ENCODE measurements at places on chromosomes 7 and 10.

- DNase-seq: no peak
Observed at GRCh38 chr7:28088032-28088431, 92.6 kb downstream of the JAZF1 start.

- no peak for DNase-seq
Observed at GRCh38 chr10:6115824-6116350, 27.1 kb downstream of the RBM17 start.

DNA sequence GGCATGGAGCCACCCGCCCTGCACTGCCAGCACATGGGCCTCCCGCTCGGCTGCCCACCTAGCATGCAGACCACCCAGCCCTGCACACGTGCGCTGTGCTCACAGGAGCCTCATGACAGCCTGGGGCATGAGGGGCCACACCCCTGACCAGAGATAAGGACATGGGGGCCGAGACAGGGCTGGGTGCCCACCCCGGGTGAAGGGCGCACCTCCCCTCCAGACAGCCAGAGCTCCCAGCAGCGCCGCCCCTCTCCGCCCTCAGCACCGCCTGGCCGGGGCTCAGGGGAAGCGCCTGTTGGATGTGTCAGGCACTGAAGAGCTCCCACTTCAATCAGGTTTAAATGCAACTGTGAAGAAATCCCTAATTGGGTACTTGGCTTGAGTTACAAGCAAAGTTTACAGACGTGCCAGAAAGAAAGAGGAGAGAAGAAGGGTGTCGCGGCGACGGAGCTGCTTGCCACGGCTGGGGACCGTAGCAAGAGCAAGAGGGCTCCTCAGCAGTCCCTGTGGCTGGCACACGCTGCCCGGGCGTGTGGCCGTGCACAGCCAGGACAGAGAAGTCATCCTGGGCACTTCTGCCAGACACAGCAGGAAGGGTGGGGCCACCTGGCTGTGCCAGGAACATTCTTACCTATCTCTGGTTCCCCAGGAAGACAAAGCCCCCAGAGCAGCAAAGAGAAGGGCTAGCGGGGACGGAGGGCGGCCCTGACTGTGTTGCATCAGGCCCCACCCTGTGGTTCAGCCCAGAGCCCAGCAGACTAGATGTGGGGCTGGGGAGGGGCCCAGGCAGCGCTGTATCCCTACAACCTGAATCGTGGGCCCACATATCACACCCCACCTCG is 247.4 kb downstream of the ELFN1 start:
- no peak for DNase-seq

DNA sequence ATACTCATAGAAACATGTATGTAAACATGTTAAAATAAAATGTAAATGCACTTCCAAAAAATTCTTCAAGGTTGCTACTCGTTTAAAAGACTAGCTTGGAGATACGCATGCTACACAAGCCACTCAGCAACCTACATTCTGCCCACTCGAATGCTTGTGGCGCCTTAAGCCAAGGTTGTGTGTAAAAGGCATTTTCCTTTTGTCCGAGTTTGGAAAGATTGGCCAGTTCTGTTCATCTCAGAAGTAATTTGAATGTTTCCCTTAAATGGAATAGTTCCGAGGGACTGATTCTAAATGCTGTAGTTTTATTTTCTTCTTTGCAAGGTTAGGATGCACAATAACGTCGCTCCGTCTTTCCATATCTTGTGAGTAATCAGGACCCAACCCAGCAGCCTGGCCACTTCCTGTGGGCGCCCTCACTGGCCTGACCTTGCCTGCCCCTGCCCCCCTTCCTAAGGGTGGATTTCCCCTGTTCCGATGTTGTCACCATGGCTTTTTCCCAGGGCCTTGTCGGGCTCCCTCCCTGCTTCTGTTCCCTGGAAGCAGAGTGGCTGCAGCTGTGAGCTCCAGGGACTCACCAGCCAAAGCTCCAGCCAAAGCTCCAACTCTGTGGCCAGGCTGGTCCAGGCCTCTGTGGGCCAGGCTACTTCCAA is 70.6 kb downstream of the PTPRE start:
- DNase-seq: no peak

- no peak for DNase-seq
Observed at GRCh38 chr10:116049158-116049973, 223.6 kb downstream of the GFRA1 start.

- DNase-seq: no peak
Observed at GRCh38 chr10:92530891-92531535, 42.9 kb downstream of the IDE start.

DNA sequence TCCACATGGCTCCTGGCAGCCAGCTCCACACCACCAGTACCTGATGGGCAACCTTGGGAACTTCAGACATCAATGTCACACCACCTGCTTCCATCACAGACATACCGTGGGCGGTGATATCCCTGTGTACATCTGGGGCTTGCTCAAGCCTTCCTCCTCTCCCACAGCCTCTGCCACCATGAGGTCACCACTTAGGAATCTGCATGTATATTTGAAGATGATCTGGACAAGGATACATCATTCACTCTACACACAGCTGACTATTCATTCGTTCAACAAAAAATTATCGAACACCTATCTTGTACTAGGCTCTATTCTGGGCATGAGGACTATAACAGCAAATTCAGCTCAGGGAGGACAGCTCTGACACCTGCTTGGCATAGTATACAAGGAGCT is 6.8 kb downstream of the DLG5 start:
- no peak for DNase-seq

- no peak for DNase-seq
Observed at GRCh38 chr10:1078668-1079067, 22.5 kb downstream of the WDR37 start.

DNA sequence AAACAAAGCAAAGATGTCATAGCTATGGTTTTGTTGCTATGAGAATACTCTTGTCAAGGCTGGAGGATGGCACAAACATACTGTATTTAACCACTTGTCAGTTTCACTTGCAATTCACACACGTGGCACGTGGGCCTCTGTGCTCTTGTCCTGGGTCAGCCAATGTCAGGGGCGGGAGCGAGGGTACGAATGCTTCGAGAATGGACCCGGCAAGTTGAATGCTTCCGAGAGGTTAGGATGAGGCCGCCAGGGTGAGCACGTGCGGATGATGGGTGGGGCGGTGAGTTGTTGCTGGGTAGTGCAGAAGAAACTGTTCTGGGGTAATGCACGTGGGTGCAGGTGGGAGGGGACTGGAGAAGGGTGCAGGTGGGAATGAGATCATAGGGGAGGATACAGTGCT is 10.4 kb upstream of the OCM2 start:
- peak; percentile 24 for DNase-seq

- no peak for DNase-seq
Observed at GRCh38 chr7:107850643-107851042, 40.3 kb upstream of the DLD start.

- no peak for DNase-seq
Observed at GRCh38 chr10:108385963-108386362, 1221.5 kb upstream of the SORCS1 start.

DNA sequence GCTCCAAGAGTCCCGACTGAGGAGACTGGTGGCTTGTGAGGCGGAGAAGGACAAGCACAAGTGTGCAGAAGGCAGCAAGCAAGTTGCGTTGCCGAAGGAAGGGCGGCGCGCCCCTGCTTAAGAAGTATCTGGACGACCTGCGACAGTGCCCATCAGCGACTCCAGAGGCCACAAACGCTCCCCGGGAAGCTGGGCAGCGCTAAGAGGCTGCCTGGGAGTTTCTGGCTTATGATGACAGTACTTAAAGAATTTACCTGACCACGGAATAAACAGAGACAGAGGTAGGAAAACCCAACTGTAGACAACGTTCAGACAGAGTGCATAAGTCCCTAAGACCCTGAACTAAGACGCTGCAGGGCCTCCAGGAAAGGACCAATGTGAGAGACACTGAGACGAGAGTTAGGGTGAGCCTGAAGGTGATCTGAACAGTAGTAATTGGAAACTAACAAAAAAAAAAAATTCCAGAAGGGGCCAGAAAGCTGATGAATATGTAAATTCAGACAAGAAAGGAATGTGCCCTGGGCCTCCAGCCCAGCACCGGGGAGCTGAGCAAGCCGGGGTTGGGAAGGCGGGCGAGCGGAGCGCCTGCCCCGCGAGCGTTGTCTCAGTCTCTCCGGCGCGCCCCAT is 1.0 kb downstream of the OSBPL3 start:
- peak; percentile 38 for DNase-seq

GRCh38 chr7:101373812-101374614 is 11.3 kb downstream of the COL26A1 start:
- peak; percentile 35 for DNase-seq

GRCh38 chr7:476736-477360 is 42.8 kb downstream of the PDGFA start:
- DNase-seq: peak; percentile 14

GRCh38 chr7:33530664-33531063 is 374.7 kb upstream of the BMPER start:
- DNase-seq: no peak

DNA sequence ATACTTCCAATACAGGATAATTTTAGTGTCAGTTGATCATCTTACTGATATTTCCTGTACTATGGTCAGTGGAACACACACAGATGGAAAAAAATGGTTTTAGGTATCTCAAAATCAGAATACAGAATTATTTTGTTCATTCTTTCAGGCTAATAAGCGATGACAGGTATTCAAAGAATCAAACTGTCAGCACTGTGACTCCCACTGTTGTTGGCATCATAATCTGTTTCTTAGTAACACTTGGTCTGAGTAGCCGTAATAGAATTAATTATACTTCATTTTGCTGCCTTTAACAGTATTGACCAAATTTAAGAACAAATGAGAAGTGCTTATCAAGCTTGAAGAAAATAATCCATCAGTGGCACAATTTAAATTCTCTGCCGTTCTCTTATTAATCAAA is 215.0 kb downstream of the SKAP2 start:
- no peak for DNase-seq

DNA sequence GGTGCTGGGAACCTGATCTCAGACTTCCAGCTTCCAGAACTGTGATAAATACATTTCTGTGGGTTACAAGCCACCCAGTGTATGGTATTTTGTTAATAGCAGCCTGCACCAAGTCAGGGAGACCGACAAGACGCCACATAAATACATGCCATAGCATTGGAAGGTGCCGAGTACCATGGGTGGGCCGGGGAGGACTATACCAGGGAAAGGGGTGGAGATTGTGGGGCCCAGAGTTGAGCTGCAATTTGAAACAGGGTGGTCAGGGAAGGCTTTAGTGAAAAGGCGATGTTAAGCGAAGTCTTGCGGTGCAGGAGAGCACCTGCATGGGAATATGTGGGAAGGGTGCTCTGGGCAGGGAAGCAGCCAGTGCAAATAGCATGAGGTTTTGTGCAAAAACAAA is 88.9 kb upstream of the LRRC4 start:
- DNase-seq: no peak

- no peak for DNase-seq
Observed at GRCh38 chr7:127652333-127653248, 597 bp downstream of the SND1 start.

DNA sequence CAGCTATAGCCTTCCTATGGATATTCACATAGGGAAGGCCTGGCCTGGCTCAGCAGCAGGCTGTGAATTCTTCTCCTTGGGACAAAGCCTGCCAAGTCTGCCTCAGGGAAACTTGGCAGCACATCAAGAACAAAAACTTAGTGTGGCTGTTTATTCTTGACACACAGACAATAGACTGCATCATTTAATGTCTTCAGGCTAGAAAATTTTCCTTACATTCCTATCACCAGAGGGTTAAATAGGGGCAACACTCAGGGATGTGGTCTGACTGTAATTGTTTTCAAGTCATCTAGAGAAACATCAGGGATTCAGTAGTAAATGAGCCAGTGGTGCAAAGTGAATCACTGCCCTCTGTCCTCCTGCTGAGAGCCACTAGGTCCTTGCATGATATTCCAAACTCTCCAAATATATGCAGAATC is 137.3 kb downstream of the SEMA3C start:
- peak; percentile 25 for DNase-seq

DNA sequence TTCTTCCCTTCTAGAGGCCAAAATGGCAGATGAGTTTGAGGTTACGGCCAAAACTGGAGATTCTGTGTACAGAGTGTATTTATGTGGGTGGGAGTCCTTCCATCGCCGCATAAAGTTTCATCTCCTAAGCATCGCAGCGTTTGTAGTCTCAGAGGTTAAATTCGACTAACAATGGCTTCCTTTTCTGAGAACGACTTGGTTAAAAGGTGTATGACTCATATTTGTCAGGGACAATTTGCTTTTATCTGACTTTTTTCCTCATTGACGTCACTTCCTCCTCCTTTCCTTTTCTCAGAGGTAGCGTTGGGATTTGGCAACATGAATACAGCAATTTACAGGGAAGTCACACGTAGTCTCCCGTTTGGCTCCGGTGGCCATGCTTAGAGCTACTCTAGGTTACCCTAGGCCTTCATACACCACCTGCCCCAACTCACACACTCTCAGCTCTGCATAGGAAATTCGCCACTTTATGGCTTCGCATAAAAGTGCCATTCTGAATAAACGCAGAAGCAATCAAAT is 37.6 kb upstream of the TCF7L2 start:
- no peak for DNase-seq

GRCh38 chr10:127648885-127649284 is 88.1 kb upstream of the FOXI2 start:
- DNase-seq: no peak

GRCh38 chr10:3584926-3585784 is 199.9 kb downstream of the KLF6 start:
- DNase-seq: peak; percentile 45

DNA sequence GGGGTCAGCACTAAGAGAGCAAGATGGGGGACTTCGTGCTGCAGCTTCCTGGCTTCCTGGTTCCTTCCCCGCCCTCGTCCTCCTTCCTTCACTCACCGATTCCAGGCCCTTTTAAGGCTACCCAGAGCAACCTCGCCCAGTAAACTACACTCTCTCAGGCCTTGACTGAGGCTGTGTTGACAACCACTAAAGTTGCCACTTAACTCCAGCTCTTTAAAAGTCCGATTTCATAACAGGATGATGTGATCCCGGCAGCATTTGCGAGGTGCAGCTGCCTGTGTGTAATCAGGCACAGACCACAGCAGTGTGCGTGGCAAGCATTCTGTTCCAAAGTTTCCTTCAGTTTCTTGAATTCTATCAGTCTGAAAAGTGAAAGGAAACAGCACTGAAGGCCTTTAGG is 110.6 kb downstream of the RAB11FIP2 start:
- DNase-seq: peak; percentile 77

- DNase-seq: no peak
Observed at GRCh38 chr10:62690703-62691102, 113.8 kb upstream of the ADO start.

DNA sequence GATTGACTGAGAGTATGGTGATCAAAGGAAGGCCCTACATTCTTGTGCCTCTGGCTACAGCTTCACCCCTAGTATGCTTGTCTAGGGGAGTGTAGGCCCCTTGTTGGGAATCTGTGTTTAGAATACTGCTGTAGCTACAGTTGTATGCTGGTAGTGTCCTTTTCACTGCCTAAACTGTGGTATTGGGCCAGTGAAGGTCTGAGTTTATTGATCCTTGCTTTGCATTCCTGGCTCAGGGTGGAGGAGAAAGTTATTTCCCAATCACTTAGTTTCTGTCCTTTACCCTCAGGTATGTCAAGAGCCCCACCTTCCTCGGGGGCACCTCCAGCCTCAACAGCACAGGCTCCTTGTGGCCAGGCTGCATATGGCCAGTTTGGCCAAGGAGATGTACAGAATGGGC is 6.6 kb downstream of the SEC24C start:
- DNase-seq: no peak

GRCh38 chr10:95363303-95363912 is 72.6 kb upstream of the PDLIM1 start:
- DNase-seq: no peak

Data from upper lobe of left lung (tissue), 6 donors.